Placental epithelial cell (primary cell): ENCODE measurements at places on chromosomes 3 and 15. TPM values are rescaled to one million over a fixed set of nuclear protein-coding genes. Genes with fewer than 3 reads are reported as not detected.

CYP1A1 gene
- total RNA-seq = 0.11 TPM in 1 of 2 replicates, not detected in the other

GOLGA6B gene
- not detected in 2 replicates for total RNA-seq

CPN2 gene
- not detected in 2 replicates for total RNA-seq

KCNH8 gene
- not detected in 2 replicates for total RNA-seq

WDR72 gene
- not detected in 2 replicates for total RNA-seq

TFRC gene
- total RNA-seq = 36.5 and 43.7 TPM in 2 replicates

GHRL gene
- under 0.01 TPM in 1 of 2 replicates, not detected in the other for total RNA-seq

GCNT3 gene
- total RNA-seq = not detected in 2 replicates

ZBED2 gene
- total RNA-seq = 95.4 and 126 TPM in 2 replicates

FGF7 gene
- total RNA-seq = 0.54 and 0.79 TPM in 2 replicates

CIDEC gene
- total RNA-seq = 3.5 and 5.1 TPM in 2 replicates

TGM5 gene
- not detected in 2 replicates for total RNA-seq

CFAP100 gene
- total RNA-seq = not detected in 2 replicates

SCN5A gene
- total RNA-seq = 1.3 and 2.0 TPM in 2 replicates

SLC7A14 gene
- under 0.01 TPM in 1 of 2 replicates, not detected in the other for total RNA-seq

MAGI1 gene
- total RNA-seq = 6.7 and 8.4 TPM in 2 replicates

BBX gene
- 64.6 and 67.5 TPM in 2 replicates for total RNA-seq

FETUB gene
- 0.22 TPM in 1 of 2 replicates, not detected in the other for total RNA-seq

PLA2G4E gene
- not detected in 2 replicates for total RNA-seq

NR2F2 gene
- total RNA-seq = 13.2 and 23.2 TPM in 2 replicates

HYPK gene
- total RNA-seq = 4.6 and 9.4 TPM in 2 replicates

ABHD17C gene
- total RNA-seq = 4.7 and 5.7 TPM in 2 replicates

CCNDBP1 gene
- total RNA-seq = 47.1 and 68.4 TPM in 2 replicates

SNX22 gene
- 0.39 TPM in 1 of 2 replicates, not detected in the other for total RNA-seq

CTSH gene
- 2.1 and 4.7 TPM in 2 replicates for total RNA-seq

ZIC1 gene
- total RNA-seq = 0.43 TPM in 1 of 2 replicates, not detected in the other

PDZRN3 gene
- 12.8 and 47.5 TPM in 2 replicates for total RNA-seq

REC114 gene
- not detected in 2 replicates for total RNA-seq

ZDHHC19 gene
- total RNA-seq = not detected in 2 replicates

ARGFX gene
- not detected in 2 replicates for total RNA-seq
